ENCODE measurements at places on chromosomes 1 and 21.
A peak's percentile ranks its signal among the peaks of the same experiment; 100 is the strongest.

DNA sequence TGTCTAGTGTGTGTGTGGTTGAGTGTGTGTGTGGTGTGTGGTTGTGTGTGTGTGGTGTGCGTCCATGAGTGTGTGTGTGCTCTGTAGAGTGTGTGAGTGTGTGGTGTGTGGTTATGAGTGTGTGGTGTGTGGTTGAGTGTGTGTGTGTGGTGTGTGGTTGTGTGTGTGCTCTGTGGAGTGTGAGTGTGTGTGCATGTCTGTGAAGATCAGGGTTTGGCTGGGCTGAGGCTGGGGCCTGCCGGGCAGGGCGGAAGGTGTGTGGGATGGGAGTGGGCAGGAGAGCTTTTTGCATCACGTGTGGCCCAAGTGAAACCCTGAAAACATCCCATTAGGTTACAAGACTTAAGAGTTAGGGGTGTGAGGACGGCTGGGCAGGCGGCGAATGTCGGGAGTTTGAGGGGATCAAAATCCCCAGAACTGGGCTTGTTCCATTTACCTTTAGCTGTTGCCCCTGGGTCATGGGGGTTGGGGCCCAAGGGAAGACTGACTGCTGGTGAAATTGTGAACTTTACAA, 2.9 kb upstream of the FCMR start:
- DNase-seq: no peak

- DNase-seq: no peak
These were observed 49.7 kb upstream of the B3GALT5 start for GRCh38 chr21:39562791-39563770.

- DNase-seq: no peak
These were observed 216.8 kb downstream of the KAZN start for GRCh38 chr1:14815175-14815877.

- no peak for DNase-seq
These were observed 120.7 kb downstream of the GRIK3 start for GRCh38 chr1:36913484-36914060.

GRCh38 chr21:20373031-20373430, 625.2 kb upstream of the NCAM2 start:
- no peak for DNase-seq

DNA sequence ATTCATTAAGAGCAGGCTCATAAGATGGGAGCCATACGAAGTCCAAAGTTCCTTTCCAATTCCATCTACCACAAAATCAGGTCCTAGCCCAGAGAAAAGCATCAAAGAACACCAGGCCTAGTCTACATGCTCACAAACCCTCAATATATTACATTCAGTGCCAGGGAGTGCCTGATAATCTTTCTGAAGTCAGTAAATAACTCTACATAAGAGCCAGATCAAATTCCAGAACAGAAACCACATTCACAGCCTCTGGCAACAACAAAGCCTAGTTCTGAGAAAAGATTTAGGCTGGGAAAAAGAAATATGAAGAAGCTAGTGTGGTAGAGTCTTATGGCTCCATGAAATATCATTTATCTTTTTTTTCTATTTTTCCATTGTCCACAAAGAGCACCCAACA, 40.5 kb upstream of the RBBP5 start:
- DNase-seq: no peak

- no peak for DNase-seq
These were observed 172.7 kb downstream of the TRIM33 start for GRCh38 chr1:114338191-114338890.

GRCh38 chr1:45348020-45348419, 7.8 kb upstream of the MUTYH start:
- no peak for DNase-seq

GRCh38 chr1:25487628-25488027, 55.8 kb upstream of the LDLRAP1 start:
- peak; percentile 42 for DNase-seq

GRCh38 chr1:183620311-183620710, 15.3 kb downstream of the ARPC5 start:
- no peak for DNase-seq

DNA sequence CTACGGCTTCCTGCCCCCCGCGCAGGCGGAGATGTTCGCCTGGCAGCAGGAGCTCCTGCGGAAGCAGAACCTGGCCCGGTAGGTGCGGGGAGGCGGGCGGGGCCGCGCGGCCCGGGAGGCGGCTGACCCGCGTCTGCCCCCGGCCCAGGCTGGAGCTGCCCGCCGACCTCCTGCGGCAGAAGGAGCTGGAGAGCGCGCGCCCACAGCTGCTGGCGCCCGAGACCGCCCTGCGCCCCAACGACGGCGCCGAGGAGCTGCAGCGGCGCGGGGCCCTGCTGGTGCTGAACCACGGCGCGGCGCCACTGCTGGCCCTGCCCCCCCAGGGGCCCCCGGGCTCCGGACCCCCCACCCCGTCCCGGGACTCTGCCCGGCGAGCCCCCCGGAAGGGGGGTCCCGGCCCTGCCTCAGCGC, 16.6 kb downstream of the NOC2L start:
- no peak for DNase-seq

DNA sequence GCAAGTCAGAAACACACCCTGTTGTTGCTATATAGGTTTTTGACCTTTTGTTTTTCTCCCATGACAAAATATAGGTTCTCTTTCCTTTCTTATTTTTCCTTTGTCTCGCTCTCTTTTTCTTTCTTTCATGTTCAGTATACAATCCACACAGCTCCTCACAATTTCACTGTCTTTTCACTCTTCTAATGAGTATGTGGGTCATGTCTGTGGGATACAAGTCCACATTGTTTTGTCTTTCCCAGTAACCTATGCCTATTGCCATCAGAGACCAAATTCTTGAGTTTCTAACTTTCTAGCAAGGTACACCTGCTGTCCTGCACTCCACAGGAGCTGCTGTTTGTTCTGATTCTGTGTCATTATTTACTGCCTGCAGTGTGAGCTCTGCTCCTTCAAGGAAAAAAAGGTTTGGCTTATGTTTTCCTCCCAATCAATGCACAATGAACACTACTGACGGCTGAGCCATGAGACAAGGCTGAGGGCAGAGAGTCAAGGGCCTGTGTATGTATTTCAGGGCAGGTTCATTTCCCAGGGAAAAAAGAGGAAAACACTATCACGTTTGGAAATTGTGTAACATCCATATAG, 453.8 kb downstream of the NEGR1 start:
- DNase-seq: no peak

DNA sequence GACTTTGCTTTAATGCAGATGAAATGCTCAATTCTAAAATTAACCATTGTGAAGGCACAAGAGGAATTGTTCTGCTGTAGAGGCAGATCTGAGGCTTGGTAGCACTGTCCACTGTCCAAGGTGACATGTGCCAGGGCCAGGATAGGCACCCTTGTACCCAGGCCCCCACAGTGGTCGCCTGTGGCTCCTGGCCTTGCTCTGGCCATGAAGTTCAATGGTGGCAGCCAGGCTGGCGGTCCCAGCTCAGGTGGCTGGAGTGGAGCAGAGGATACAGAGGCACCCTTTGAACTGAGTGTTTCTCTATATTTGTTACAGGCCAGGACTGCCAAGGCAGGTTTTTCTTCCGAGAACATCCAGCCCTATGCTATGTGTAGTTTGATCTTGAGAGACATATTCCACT, 102.6 kb downstream of the PTGS2 start:
- DNase-seq: no peak

- DNase-seq: no peak
These were observed 11.9 kb downstream of the CEP350 start for GRCh38 chr1:179966551-179966950.

DNA sequence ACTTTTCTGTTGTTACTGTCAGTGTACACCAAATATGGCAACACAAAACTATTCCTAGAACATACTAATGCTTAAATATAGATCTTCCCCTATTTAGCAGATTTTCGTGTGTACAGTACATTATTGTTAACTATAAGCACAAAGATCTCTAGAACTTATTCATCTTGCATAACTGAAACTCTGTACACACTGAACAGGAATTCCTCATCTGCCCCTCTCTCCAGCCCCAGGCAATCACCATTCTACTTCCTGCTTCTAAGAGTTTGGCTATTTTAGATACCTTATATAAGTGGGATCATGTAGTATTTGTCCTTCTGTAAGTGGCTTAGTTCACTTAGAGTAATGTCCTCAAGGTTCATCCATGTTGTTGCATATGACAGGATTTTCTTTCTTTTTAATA, 4.5 kb upstream of the RGL1 start:
- no peak for DNase-seq

DNA sequence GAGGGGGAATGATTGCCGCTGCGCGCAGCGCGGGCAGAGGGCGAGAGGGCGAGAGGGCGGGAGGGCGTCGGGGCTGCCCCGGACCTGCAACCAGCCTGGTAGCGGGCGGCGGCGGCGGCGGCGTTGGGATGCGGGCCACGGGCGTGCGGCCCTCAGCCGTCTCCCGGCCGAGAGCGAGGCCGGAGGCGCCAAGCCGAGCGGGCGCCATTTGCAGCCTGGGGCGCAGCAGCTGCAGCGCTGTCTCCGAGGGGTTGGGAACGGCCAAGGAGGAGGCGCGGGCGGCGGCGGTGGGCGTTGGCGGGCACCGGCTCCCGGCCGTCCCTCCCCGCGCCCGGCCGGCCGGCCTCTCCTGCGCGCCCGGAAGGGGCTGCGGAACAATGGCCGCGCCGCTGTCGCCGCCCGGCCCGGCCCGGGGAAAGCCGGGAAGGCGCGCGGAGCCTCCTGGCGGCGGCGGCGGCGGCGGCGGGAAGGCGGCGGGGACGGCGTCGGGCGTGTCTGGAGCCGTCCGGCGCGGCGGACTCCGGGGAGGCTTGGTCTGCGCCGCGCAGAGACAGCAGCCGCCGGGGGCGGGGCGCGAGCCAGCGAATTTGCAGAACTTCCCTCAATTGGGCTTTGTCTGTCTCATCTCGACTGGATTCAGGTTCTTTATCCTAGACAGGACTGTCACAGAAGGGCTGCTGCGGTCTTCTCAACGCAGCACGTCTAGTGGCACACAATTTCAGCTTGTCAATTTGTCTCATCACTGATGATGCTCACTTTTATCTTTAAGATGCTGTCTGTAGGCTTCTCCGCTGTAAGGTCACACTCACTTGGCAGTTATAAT, 35.7 kb downstream of the ZBTB8B start:
- DNase-seq: no peak

DNA sequence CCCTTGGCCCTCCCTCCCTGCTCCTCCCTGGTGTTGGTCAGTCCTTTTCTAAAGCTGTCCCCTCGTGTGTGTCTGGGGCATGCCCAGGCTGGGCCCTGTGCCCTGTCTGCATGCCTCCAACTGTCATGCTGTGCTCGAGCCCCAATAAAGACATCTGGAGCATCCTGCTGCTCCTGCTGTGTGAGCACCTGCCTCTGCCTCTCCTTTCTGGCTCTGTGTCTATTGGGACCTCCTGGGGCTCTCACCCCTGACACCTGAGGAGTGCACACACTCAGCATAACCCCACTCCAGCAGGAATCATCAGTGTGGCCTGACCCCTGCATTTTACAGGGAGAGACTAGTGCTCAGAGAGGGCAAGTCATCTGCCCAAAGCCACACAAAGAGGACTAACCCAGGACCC, 23.7 kb downstream of the KCNC4 start:
- DNase-seq: no peak

DNA sequence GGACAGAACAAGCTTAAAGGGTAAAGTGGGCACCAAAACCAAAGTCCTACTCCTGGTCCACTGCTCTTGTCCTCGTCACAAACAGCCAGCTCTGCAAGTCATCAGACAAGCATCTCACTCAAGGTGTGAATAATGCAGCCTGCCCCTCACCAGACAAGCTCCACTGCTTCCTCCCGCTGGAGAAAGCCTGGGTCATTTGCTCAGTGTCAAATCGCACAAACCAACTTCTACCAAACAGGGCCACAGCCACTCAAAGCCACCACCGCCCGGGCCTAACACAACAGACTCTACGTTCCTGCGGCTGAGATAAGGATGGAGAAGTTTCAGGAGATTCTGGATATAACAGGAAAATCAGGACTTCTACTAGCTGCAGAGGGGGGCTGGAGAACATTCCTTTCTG, 3.3 kb downstream of the SSBP3 start:
- DNase-seq: no peak

Measured in activated gamma-delta T cell treated with Interleukin-2 at 50 U/mL for 16 hours (primary cell).